Parietal lobe (tissue), 2 donors: ENCODE measurements at places on chromosomes 6 and 20. TPM values are rescaled to one million over a fixed set of nuclear protein-coding genes. Genes with fewer than 3 reads are reported as not detected.

The FAM217B gene
- total RNA-seq = 29.7 TPM

The ZNF133 gene
- 30.7 TPM for total RNA-seq

The CFAP206 gene
- total RNA-seq = 3.1 TPM

The SLC17A3 gene
- not detected for total RNA-seq

The CALHM4 gene
- total RNA-seq = not detected

The OR2B6 gene
- total RNA-seq = not detected

The F13A1 gene
- 2.5 TPM for total RNA-seq

The VWA7 gene
- 0.31 TPM for total RNA-seq

The CGA gene
- not detected for total RNA-seq

The C20orf144 gene
- 0.31 TPM for total RNA-seq
